ENCODE measurements at places on chromosomes 11 and 22. TPM values are rescaled to one million over a fixed set of nuclear protein-coding genes. Genes with fewer than 3 reads are reported as not detected.

CREB3L1 gene
- total RNA-seq: 11.8 TPM

BDNF gene
- 0.25 TPM for total RNA-seq

OR2AG2 gene
- total RNA-seq: not detected

MAPK8IP2 gene
- 3.2 TPM for total RNA-seq

MPPED2 gene
- total RNA-seq: 4.4 TPM

SHISAL1 gene
- 7.6 TPM for total RNA-seq

- no peak overlapping the region for H3K27ac ChIP-seq
- H3K27me3 ChIP-seq: no peaks in the 10 kb centered on the region
- no peaks in the 10 kb centered on the region for H3K36me3 ChIP-seq
- no peak overlapping the region for H3K4me3 ChIP-seq
Observed at GRCh38 chr11:45725776-45726492, 60.5 kb upstream of the CHST1 start.

DNA sequence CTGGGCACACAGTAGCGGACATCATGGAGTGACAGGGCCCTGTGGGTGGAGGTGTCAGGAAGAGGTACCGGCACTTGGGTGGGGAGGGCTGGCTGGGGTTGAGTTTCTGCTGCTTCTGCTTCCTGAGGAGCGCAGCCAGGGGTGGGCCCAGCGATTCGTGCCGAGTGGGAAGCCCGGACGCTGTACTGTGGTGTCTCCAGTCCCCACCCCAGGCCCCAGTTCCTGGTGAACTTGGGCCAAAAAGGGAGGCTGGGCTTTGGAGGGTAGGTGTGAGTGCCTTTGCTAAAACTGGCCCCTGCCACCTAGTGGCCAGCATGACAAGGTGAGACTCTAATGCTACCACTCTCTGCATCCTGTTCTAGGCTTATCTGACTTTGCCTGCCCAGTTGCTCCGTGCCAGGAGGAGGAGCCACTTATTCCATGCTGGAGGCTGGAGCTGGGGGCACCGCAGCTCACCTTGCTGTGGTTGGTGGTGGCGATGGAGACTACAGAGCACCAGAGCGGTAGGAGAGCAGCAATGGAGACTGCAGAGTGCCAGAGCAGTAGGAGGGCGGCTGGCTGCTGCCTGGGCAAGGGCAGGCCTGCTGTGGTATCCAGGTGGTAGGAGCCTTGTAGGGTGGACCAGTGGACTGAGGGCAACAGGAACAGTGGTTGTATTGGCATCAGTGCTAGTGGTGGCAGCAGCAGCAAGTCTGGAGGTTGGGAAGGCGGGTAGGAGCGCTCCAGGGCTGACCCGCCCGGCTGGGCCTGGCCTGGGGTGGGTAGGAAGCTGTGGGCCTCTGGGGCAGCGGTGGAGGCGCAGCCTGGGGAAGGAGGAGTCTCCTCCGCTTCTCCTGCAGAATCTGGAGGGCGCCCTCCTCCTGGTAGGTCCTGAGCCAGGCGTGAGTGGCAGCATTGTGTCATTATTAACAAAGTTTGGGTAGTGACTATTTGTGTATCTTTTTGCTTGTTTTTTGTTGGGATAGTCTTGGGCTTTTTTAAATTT lies 2.2 kb upstream of the RFPL2 start:
- no peak for DNase-seq
- no peaks in the 10 kb centered on the region for H3K27me3 ChIP-seq
- H3K36me3 ChIP-seq: no peaks in the 10 kb centered on the region
- no peak overlapping the region for H3K27ac ChIP-seq
- H3K4me3 ChIP-seq: no peak overlapping the region

- no peak for DNase-seq
- no peaks in the 10 kb centered on the region for H3K4me1 ChIP-seq
- no peaks in the 10 kb centered on the region for H3K27me3 ChIP-seq
- no peak overlapping the region for H3K4me3 ChIP-seq
- no peaks in the 10 kb centered on the region for H3K36me3 ChIP-seq
Observed at GRCh38 chr11:117479372-117479771, 151.7 kb downstream of the CEP164 start.

DNA sequence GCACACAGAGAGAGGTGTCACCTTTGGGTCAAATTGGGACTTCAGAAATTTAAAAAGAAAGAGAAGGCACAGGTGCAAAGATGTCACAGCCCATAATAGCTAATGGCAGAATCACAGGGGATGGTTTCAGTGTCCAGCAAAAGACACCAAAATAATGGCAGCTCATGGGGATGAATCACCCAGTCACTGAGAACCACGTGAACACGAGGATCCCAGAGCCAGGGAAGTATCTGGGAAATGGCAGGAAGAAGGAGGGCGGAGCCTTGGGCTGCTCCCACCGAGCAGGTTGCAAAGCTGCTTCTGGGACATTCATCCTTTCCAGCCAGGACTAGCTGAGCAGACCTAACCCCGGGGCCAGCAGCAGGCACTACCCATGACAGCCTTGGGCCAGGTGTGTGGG lies 45.6 kb downstream of the TRMU start:
- no peak overlapping the region for H3K4me3 ChIP-seq
- no peak for DNase-seq

DNA sequence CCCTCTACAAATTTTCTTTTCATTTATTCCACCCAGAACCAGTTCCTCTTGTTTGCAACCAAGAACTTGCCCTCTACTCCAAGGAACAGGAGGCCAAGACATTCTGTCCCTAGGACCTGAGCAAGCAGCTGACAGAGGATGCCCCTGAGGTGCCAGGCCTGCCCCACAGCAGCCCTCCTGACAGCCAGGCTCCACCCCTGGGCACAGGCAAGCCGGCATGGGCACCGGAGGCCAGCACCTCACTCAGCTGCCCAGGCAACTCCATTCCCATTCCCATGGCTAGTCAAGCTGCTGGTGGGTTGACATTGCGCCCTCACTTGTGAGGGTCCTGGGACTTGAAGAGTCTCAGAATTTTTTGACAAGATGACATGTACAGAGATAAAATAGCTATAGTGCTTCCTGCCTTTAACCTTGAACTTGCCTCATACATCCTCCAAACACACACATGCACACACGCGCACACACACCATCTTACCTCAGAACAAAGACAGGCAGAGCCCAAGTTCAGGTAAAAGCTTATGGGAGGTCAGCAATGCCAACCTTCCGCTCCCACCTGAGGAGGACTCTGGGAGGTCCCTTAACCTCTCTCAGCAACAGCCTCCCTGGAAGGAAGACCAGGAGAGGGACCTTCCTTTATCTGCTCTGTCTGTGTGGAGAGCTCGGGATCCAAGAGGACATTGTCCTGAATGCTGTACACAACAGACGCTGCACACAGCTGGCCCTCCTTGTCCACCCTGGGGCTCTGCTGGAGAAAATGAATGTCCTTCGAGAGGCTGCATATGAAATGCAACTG lies 620.9 kb upstream of the CADM1 start:
- DNase-seq: peak; percentile 67
- H3K4me3 ChIP-seq: no peak overlapping the region
- H3K27ac ChIP-seq: no peak overlapping the region
- H3K4me1 ChIP-seq: no peaks in the 10 kb centered on the region
- no peaks in the 10 kb centered on the region for H3K36me3 ChIP-seq
- no peaks in the 10 kb centered on the region for H3K27me3 ChIP-seq

DNA sequence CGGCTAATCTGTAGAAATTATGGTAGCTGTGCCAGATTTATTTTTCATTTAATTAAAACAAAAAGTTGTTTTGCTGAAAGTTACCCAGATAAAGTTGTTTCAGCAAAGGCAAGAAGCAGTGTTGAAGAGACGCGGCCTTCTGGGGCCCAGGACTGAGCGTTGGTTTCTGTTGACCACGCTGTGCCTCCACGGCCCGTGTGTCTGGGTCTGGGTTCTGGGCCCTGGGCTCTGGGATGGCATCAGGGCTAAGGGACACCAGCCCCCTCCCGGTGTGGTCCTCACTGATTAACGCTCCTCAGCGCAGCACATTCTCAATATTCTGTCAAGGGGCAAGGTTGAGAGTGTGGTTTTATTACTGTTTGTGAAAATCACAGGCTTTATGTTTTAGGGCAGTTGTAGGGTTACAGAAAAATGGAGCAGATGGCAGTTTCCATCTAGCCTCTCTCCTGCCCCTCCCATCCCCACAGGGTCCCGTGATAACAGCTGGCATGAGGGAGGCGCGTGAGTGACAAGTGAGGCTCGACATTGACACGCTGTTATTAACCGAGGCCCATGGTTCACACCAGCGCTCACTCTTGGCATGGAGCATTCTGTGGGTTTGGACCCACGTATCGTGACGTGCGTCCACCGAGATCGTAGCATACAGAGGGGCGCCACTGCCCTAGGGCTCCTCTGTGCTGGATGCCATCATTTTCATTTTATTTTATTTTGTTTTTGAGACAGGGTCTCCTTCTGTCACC lies 1231.4 kb downstream of the BRD1 start:
- H3K36me3 ChIP-seq: no peaks in the 10 kb centered on the region
- no peaks in the 10 kb centered on the region for H3K27me3 ChIP-seq
- H3K27ac ChIP-seq: no peak overlapping the region
- no peaks in the 10 kb centered on the region for H3K4me1 ChIP-seq
- DNase-seq: no peak

DNA sequence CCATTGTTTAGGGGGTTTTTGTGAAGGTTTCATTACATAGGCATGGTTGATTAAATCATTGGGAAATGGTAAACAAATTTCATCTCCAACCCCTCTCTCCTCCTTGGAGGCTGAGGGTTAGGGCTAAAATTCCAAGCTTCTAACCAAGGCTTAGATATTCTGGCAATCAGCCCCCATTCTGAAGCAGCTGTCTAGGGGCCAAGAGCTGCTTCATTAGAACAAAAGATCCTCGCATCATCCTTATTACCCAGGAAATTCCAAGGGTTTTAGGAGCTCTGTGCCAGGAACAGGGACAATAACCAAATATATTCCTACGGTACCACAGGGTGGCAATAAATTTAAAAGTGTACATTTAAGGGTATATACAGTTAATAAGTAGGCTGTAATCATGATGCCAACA lies 22.5 kb upstream of the EED start:
- H3K4me3 ChIP-seq: no peak overlapping the region
- no peak overlapping the region for H3K27ac ChIP-seq
- H3K27me3 ChIP-seq: no peaks in the 10 kb centered on the region
- peaks cover 7% of the 10 kb centered on the region for H3K4me1 ChIP-seq
